ENCODE measurements at places on chromosomes 11 and 22.
A peak's percentile ranks its signal among the peaks of the same experiment; 100 is the strongest.

DNA sequence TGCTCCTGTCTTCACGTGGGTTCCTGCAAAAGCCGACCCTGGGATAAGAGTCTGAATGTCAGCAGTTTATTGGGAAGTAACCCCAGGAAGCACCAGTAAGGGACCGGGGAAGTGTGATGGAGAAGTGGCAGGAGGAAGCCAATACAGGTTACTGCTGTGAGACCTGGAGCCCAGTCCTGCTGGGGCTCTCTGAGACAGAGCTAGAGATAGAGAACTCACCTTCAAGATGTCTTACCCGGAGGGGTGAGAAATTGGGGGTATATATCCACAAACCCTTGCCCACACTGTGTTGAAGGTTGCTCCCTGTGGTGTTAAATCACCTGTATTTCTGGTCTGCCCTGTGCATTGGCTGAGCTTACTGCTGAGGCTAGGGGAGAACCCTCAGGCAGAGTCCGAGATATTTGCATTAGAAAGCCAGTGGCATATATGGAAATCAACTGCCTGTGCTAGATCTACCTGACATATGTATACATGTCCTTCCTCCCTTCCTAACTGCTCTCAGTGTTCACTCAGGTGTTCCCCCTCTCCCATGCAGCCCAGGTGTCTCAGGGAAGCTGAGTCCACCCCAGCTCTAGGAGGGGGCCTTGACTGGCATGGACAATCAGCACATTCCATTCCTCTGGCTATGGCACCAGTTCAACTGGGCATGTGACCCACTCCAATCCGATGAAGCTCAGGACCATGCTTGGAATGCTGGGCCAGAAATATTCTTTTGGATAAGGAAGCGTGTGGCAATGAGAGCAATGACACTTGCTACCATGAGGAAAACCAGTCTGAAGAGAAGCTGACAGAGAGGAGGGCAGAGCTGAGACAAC is 6.8 kb upstream of the MICAL2 start:
- DNase-seq, result no peak

DNA sequence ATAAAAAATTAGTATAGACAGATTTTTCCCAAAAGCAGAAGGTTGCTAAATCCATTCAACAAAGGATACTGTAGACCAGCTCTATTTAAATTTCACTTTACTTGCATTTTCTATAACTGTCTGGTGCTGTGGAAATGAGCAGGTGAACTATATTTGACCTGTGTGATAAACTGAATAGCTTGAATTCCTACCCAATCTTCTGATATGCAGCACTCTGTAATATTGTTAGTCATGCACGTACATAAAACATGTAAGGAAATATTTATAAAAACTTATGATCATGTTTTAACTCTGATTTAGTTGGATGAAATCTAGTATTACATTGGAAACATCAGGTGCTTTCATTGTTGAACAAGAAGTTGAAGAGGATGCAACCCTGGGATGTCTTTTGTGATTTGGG is 213.6 kb downstream of the DBX1 start:
- DNase-seq, result no peak

- DNase-seq, result no peak
These were observed 476.9 kb downstream of the MIAT start for GRCh38 chr22:27134315-27134701.

GRCh38 chr11:124415356-124415923 is 9.2 kb downstream of the OR8B4 start:
- peak; percentile 15 for DNase-seq

DNA sequence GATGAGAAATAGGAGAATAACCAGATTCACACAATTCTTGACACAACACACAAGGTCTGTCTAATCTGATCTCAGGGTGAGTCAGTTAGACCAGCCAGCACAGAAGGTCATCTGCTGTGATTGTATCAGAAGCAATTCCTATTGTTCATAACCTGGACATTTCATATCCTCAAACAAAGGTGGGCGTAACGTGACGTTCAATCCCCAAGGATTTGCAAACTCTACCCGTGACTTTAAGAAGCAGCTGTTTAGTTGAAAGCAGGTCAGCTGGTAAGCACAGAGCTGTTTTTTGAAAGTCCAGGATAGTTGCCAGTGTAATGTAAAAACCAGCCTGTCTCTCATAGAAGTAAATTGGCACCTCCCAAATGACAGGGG is 385.1 kb downstream of the DCDC1 start:
- DNase-seq, result no peak

DNA sequence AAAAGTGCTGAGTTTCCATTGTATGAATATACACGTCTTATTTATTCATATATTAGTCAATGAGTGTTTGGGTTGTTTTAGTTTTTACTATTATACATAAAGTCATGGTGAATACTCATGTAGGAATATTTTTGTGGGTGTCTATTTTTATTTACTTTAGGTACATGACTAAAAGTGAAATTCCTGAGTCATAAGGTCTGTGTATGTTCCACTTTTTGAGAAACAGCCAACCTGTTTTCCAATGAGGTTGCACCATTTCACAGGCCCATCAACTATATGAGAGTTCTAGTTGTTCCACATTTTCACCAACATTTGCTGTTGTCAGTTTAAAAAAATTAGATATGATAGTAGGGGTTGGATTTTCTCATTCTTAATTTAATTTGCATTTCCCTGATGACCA is 6.6 kb upstream of the OR6X1 start:
- no peak for DNase-seq

GRCh38 chr11:70532066-70532440 is 133.7 kb downstream of the CTTN start:
- no peak for DNase-seq

GRCh38 chr11:66607126-66607834 is 9.2 kb upstream of the RBM14 start:
- peak; percentile 74 for DNase-seq

DNA sequence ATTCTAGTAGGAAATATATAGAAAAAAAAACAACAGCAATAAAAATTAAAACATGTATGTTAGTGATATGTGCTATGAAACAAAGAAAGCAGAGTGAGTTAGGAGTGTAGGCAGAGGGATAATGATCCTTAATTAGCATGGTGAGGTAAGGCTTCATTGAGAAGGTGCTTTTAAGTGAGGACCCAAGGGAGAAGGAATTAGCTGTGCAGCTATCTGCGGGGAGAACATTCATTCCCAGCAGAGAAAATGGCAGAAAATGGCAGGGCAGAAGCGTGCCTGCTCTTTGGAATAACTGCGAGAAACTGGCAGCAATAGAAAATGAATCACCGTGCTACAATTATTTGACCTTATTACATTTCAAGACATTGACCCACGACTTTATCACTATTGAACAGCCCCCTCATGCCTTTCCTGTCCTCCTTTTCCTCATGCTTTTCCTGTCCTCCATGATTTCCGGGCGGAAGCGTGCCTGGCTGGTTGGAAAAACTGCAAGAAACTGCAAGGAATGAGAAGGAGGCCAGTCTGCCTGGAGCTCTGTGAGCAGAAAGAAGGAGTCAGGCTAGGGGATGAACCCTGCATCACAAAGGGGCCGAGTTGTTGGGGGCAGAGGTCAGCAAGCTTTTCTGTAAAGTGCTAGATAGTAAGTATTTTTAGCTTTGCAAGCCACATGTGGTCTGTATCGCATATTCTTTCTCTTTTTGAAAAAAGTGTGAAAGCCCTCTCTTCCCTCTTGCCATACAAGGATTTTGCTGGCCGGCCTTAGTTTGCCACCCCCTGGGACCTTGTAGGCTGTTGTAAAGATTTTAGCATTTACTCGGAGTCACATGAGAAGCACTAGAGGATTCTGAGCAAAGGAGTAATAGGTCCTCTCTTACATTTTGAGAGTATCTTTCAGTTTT is 37.1 kb upstream of the SWAP70 start:
- no peak for DNase-seq

GRCh38 chr22:16973591-16974297 is 34.3 kb downstream of the GAB4 start:
- no peak for DNase-seq

- no peak for DNase-seq
These were observed 29.8 kb downstream of the ANKK1 start for GRCh38 chr11:113417428-113417827.

GRCh38 chr11:110716361-110716760 is 4.1 kb upstream of the ARHGAP20 start:
- no peak for DNase-seq

GRCh38 chr11:109085708-109086373 is 336.1 kb upstream of the C11orf87 start:
- no peak for DNase-seq

DNA sequence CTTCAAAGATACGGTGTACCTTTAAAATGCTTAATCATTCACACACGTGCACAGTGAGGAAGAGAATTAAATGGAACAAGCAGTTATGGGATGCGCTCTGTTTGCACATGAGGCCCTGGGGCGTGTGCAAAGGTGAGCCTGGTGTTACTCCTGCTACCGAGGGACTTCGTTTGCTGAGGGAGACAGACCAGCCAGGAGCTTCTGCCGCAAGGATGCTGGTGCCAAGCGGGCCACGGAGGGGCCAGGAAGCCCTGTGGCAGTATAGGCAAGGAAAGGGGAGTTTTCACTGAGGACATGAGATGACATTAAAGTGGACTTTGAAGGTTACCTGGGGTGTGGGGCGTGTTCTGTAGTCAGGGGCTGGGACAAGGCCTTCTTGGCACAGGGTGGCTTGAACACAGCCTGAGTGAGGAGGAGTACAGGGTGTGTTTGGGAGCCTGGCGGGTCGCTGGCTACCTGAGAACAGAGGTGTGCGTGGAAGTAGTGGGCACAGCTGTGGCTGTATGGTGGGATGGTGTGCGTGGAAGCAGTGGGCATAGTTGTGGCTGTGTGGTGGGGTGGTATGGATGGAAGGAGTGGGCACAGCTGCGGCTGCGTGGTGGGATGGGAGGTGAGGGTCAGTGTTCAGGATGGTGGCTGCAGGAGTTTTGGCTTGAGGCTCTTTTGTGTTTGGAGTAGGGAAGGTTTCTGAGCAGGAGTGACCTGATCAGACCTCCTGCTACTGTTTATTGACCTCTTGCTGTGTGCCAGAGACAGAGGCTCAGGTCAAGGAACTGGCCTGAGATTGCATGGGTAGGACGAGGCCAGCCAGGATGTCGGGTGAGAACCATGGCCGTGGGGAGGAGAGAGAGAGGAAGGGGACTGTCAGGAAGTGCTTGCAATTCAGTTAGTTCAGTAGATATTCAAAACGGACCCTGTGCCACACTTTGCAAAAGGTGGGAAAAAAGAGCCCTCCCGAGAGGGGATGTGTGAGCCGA is 13.7 kb downstream of the TBC1D22A start:
- no peak for DNase-seq

DNA sequence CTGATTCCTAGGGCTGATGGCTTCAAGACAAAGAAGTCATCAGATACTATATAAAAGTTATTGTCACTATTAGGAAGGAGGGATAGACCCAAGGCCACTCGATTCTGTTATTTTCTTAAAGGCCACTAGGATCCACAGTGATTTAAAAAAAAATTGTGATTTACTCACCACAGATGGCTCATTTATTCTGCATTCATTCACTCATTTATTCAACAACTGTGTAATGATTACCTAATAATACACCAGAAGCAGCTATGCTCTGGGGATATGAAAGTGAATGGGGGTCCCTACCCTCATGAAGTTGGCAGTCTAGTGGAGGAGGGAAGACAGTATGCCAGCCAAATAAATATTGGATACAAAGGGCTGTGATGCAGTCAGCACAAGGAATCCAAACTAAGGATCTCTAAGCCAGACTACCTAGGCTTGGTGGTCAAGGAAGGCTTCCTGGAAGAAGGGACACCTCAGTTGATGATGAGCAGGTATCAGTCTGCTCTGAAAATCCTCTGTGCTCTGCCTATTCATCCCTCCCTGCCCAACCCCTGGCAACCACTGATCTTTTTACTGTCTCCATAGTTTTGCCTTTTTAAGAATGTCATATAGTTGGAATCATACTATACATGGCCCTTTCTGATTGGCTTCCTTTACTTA is 110.5 kb downstream of the NAT10 start:
- no peak for DNase-seq

- no peak for DNase-seq
These were observed 129.5 kb downstream of the SLC1A2 start for GRCh38 chr11:35289821-35290220.

DNA sequence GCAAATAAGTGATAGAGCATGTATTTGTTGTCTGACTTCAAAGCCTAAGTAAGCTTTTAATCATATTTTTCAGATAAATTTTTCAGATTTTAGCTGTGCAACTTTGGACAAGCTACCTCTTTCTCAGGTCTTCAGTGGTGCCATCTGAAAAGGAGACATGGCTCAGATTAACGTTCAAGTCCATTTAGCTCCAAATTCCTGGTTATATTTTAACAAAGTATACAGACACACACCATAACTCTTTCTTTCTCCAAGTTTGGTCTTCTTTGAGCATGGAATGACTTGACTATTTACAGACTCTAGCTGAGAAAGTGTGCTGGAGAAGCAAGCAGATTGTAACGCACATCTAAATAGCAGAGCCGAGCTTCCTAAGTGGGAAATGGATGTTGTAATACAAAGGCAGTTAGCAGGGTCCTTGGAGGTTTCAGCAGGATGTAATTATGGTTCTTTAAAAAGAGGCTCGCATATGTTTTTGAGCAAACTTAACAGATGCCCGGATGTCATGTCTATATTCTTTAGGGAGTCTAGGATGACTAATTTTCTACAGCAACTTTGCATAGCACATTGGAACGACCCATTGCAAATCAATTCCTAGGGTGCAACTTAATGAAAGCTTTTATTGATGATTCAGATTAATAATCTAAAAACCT is 128.1 kb upstream of the E2F8 start:
- no peak for DNase-seq

- no peak for DNase-seq
These were observed 276.6 kb downstream of the FAT3 start for GRCh38 chr11:92501066-92501739.

- no peak for DNase-seq
These were observed 27.2 kb downstream of the PARVG start for GRCh38 chr22:44207981-44208317.

DNA sequence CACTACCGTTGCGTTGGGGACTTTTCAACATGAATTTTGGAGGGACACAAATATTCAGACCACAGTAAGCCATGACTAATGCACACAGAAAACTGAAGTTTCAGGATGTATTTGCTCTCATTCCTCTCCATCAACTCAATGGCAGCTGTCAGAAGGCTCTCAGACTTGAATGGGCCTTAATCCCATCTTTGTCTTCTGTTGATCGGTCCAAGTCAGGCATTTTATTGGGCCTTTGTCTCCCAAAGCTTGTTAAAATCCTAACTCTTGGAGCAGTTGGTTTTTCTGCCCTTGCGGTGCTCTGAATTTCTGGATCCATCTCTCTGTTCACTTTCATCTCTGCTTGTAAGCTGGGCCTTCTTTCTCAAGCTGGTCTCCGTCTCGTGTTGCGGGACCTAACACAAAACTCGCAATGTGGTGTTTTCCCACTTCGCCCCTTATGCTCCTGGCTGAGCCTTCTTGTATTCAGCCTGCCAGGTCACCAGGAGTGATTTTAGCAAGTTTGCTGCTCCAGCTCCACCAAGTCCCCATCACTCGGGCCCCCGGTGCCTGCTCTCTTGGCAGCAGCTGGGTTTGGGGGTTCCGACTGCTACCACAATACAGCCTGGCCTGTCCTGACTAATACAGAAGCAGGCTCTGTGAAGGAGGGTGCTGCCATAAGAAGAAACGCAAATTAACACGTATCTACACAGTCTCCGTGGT is 27.0 kb downstream of the TSPAN32 start:
- no peak for DNase-seq

DNA sequence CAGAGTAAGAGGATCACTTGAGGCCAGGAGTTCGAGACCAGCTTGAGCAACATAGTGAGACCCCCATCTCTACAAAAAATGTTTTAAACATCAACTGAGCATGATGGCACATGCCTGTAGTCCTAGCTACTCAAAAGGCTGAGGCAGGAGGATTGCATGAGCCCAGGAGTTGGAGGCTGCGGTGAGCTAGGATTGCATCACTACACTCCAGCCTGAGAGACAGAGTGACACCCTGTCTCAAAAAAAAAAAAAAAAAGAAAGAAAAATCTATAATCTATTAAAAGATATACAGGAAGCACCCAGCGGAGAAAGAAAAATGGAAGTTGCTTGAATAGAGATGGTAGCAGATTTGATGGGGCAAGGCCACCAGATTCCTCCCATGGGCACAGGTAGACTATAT is 61.8 kb downstream of the FAM83F start:
- no peak for DNase-seq

Measured in Ammon's horn (tissue), 1 donor.